AG09309 (cell line): ENCODE measurements at places on chromosomes 5 and 9.

DNA sequence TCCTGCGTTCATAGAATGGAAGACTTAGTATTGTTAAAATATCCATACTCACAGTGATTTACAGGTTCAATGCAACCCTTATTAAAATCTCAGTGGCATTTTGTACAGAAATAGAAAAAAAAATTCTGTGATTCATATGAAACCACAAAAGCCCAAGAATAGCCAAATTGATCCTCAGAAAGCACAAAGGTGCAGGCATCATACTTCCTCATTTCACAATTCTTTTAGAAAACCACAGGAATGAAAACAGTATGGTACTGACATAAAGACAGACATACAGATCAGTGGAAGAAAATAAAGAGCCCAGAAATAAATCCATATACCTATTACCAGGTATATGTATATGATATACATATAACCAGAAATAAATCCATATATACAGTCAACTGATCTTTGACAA, 86.8 kb upstream of the MEGF10 start:
- DNase-seq = no peak

GRCh38 chr5:172719211-172719610, 51.8 kb downstream of the DUSP1 start:
- DNase-seq = no peak

DNA sequence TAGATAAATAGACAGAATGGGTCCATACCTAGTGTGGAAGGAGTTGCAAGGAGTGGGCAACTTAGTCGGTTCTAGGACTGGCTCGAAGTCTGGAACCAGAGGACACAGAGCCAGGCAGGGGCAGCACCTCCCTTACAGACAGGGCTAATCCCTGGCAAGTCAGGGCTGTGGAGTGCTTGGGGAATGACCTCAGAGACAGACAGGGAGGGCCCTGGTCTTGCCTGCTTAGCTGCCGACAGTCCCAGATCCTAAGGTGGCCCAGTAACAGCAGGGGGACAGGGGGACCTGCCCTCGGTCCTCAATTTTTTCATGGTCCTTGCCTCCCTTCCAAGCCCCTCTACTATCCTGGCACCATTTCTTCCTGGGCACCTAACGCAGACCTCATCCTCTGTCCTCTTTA, 222.4 kb upstream of the TNC start:
- no peak for DNase-seq

DNA sequence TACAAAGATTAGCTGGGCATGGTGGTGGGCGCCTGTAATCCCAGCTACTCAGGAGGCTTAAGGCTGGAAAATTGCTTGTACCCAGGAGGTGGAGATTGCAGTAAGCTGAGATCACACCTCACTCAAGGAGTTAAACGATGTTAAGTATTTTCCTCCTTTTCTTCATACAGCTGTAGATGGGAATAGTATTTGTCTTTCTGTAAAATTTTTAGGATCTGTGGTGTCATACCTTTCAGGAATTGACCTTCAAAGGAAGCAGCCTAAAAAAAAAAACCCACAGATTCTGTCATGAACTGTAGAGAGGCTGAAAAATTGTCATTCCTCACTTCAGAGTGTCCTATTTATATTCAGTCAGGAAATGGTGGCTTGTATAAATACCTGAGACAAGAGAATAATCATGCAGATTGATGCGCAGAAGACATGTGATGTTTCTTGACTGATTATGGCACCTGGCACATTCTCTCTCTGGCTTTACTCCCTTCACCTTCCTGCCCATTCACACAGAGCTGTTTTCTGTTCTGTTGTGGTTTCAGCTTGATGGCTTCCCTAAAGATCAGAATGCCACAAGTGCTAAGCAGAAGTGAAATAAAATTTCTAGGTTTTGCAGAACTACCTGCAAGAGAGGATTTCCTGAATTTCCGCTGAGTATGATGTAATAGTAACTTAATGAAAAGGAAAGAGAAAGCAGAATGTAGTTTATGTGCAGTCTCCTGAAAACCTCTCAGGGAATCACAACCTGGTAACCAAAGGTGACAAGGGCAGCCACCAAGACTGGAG, 3.8 kb downstream of the IFNA1 start:
- DNase-seq = no peak

- no peak for DNase-seq
Measured at GRCh38 chr5:122019919-122020590, 58.0 kb downstream of the LOX start.

DNA sequence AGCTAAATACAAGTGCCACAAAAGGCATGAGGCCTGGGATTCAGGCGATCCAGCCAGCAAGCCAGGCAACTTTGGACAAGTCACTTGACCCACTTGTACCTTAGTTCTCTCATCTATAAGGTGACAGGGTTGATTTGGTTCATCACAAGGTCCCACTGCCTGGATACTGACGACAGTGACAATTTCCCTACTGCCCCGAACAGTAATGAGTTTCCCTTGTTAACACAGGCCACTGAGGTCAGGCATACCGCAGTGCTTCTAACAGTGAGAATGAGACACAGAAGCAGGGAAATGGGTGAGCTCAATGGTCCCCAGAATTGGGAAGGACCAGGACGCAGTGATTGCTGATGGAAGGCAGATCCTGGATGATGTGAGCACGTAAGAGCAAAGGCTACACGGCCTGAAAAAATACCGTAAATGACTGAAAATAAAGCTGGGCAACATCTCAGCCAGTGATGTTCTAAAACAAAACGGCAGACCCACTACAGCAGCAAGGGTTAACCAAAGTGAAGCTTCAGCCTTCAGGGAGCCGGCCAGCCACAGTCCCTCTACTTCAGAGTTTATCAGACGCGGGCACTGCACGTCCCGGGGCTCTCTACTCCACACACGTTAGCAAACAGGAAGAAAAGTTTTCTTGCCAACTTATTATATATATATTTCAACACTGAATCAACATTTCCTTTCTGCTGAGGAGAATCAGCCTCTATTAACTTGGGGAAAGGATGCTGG, 846 bp downstream of the MGAT1 start:
- DNase-seq = no peak

- DNase-seq = no peak
Measured at GRCh38 chr5:151618907-151619306, 27.8 kb upstream of the FAT2 start.

DNA sequence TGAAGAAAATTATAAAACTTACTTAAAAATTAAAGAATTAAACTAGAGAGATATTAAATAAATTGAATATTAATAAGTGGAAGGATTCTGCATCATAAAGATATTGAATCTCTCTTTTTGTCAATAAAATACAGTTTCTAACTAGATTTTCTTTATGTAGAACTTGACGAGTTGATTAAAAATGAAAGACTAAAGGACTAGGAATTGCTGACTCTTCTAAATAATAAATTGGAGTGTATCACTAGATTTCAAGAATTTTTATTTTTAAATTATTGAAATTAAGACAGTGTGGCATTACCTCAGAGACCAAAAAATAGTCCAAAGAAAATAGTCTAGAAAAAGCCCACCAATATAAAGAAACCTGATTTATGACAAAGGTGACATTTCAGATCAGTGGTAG, 492.4 kb downstream of the CETN3 start:
- no peak for DNase-seq

DNA sequence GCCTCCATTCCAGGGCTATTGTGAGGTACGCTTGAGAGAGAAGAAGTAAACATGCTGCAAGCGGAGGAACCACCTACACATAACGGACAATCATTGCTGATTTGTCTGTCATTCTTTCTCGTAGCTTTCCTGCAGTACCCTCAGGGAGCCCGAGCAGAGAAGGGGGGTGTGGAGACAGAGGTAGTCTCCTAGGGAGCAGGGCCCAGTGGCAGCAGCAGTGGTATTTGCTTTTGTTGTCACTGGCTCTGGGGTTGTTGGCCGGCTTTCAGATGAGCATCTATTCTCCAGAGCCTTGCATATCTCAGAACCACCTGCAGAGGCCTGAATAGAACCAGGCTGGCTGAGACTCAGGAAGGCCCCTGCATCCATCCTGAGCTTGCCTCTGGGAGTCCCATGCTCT, 19.9 kb downstream of the ENHO start:
- no peak for DNase-seq

GRCh38 chr5:56545016-56545415, 270.3 kb upstream of the MAP3K1 start:
- DNase-seq = no peak

DNA sequence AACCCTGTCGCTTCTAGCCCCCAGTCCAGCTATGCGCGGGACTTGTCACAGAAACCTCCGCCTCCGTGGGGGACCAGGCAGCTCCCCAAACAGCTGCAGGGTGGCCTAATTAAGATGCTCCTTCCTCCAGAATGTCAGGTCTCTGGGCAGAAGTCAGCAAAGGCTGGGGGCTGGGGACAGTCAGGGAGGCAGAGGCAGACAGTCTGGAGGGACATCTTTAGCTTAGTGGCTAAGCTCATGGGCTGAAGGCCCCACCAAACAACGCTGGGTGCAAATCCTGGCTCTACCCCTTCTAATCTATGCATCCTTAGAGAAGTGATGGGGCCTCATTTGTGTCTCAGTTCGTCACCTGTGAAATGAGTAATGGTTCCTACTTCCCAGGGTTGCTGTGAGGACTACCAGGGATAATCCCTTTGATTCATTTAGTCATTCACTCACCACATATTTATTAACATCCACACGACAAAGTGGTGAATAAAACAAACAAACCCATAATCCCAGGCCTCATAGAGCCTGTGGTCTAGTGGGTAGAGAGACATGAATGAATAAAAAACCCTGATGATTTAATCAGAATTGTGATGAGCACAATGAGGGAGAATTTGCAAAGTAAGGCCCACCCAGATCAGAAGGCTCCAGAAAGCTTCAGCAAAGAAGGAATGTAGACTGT, 20.2 kb upstream of the MED27 start:
- no peak for DNase-seq

DNA sequence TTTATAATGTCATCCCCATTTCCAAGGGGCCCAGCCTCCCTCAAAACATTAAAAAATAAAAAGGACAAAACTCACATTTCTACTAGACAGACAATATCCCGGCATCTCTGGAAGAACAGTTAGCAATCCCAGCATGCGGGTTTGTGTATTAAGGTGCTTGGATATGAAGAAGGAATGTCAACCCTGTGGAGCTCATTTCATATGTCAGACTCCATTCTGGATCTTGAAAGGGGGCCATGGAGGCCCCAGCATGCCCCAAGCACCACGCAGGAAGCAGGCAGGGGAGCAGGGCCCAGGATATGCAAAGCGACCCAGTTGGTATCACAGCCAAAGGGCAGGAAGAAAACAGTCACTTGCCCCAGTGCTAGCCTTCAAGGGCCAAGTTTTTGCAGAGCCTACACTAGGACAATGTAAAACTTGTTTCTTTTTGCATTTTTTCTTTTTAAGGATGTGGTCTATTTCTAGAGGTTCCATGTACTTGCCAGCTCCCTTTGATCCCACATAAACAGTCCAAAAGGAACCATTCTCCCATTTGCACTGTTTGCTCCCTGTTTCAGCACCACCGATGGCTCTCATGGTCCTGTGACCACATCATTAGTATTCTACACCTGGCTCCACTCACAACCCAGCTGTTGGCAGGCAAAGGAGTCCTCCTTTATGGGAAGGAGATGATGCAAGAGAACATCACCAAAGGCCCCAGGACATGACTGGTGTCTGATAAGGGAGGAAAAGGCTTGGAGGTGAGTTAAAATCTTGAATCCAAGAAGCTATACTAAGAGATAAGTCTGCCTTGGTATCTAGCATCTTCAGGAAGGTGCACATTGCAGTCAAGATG, 58.3 kb downstream of the FGF1 start:
- no peak for DNase-seq

DNA sequence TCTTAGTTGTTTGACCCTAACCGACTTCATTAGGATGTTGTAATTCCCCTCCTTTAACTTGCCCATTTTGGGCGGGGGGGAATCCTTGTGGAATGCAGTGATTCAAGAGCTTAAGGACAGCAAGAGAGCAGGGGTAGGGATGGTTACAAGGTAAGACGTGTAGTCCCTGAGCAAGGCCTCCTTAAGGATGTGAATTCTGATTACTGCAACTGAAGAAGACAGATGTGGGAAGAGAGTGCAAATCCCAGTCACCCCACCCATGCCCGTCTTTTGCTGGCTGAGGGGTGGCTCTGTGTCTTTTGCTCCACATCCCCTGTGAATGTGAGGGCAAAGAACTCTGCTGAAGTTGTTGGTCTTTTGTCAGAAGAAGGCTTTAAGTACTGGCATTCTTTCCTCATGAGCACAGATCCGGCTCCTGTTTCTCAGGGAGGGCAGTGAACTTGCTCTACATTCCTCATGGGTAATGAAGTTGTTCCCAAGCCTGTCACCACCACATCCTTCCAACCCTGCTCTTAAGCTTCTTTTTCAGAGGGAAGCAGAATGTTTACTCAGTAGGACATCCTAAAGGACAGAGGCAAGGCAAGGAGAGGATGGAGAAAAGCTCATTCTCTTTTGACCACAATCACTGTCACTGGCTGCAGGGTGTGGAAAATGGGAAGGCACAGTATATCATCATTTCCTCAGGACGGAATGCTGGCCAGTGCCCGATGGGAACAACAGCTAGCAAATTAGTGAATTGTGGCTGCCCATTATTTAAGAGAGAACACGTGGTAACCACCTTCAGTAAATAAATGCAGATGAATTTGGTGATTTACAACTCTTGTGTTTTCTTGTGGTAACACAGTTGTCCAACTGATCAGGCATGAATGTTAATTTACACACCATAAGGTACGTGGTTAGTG, 61.5 kb downstream of the RAI14 start:
- peak; percentile 95 for DNase-seq

DNA sequence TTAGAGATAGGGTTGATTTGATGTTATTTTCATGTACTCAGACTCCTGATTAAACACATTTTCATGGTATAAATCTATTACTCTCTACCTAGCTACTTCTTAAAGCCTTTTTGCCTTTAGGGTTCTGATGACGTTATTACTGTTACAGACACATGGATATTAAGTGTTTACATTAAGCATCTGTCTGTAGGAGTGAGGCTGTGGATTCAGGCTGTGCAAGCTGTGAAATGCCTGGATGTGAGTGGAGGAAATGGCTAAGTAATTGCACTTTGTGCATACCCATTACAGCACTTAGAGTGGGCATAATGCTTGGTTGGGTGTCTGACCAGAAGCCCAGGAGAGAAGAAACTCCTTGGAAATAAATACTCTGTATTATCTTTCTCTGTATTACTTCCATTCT, 186.8 kb downstream of the SNX18 start:
- no peak for DNase-seq

- no peak for DNase-seq
Measured at GRCh38 chr9:74770508-74771261, 117.0 kb downstream of the TRPM6 start.

- no peak for DNase-seq
Measured at GRCh38 chr5:32595118-32595517, 9.8 kb downstream of the SUB1 start.

DNA sequence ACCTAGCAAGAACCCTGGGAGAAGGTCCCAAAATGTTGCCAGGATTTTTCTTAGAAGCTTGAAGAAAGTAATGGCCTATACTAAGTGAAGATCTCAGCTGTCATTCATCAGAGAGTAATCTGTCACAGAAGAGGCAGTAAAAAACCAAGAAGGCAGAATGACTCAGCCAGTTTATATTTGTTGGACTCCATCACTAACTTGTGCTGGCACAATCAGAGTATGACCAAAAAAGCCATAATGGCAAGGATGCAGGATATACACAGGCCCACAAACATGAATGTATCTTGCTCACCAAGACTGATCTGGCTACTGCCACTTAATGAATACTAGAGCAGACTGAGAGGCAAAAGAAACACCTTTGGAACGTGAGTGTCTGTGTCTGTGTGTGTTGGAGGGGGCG, 104.0 kb upstream of the POU5F2 start:
- no peak for DNase-seq
